ENCODE measurements at places on chromosomes 4 and X.

DNA sequence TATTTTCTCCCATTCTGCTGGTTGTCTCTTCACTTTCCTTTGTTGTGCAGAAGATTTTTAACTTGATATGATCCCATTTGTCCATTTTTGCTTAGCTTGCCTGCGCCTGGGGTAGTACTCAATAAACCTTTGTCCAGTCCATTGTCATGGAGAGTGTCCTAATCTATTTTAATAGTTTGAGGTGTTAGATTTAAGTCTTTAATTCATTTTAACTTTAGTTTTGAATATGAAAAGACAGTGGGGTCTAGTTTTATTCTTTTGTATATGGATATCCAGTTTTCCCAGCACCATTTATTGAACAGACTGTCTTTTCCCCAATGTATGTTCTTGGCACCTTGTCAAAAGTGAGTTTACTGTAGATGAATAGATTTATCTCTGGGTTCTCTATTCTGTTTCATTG, 76.0 kb upstream of the ITM2A start:
- no peak for DNase-seq

- no peak for DNase-seq
These were observed 155.6 kb downstream of the LRBA start for GRCh38 chr4:150859453-150859852.

- no peak for DNase-seq
These were observed 101.4 kb downstream of the PAPSS1 start for GRCh38 chr4:107618656-107619055.

- DNase-seq = no peak
These were observed 644 bp downstream of the LAMP2 start for GRCh38 chrX:120468479-120468824.

DNA sequence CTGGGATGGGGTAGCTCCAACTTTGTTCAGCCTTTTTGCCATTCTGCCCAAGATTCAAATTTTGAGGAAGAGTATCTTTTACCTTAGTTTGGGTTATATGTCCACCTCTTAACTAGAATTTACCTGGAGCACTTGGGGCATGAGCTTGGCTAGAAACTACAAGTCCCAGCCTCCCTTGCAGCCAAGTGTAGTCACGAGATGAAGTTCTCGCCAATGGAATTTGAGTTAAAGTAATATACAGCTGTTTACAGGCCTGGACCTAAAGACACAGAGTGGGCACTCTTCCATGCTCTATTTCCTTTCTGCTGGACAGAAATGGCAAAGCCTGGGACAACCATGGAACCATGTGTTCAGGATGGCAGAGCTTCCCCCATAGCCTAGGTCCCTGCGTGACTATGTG, 233.6 kb upstream of the GATB start:
- DNase-seq = no peak

DNA sequence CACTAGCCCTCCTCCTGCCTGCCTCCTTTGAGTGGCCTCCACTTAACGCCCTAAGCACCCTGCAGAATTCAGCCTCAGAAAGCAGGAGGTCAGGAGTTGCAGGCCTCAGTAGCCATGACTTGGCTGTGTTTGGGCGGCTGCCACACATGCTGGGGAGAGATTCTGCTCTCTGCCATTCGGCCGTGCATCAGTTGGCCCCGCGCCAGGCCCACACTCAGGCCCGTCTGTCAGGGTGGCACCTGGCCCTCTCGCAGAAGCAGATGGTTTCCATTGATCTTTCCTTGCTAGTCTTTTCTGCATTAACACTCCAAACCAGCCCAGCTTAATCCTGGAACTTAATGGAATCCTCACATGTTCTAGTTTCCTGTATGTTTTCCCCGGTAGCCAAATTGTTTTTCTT, 30.7 kb upstream of the ATP6AP2 start:
- no peak for DNase-seq

All from germinal center (tissue), 1 donor.